Activated CD4-positive, alpha-beta T cell treated with anti-CD3 and anti-CD28 coated beads, Interleukin-2, amount 50 U/mL, for 24 hours (primary cell): ENCODE measurements at places on chromosomes 2 and 18.

DNA sequence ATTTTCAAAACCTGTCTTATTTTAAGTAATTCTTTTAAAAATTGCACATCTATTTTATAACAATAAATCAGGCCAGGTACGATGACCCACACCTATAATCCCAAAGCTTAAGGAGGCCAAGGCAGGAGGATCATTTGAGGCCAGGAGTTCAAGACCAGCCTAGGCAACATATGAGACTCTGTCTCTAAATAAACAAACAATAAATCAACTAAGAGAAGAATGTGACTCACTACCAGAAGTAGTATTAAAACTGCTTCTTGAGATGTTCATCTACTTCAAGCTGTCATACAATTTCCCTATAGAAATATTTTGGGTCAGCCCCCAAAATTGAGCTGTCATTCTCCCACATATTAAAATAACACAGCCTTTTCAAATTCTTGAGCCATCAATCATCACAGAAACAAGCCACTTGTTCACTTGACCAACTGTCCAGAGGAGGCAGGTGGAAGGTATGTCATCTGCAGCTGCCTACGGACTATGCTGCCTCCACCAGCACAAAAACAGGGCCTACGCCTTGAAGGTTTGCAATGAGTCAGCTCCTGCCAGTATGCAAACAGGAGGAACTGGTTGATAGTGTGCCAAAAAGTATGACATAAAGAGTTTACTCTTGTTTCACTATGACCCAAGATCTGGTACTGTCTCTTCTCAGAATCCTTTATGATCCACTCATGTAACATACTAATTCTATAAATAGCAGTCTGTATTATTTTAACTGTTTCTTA is 33.6 kb downstream of the KIDINS220 start:
- DNase-seq: peak; percentile 31

DNA sequence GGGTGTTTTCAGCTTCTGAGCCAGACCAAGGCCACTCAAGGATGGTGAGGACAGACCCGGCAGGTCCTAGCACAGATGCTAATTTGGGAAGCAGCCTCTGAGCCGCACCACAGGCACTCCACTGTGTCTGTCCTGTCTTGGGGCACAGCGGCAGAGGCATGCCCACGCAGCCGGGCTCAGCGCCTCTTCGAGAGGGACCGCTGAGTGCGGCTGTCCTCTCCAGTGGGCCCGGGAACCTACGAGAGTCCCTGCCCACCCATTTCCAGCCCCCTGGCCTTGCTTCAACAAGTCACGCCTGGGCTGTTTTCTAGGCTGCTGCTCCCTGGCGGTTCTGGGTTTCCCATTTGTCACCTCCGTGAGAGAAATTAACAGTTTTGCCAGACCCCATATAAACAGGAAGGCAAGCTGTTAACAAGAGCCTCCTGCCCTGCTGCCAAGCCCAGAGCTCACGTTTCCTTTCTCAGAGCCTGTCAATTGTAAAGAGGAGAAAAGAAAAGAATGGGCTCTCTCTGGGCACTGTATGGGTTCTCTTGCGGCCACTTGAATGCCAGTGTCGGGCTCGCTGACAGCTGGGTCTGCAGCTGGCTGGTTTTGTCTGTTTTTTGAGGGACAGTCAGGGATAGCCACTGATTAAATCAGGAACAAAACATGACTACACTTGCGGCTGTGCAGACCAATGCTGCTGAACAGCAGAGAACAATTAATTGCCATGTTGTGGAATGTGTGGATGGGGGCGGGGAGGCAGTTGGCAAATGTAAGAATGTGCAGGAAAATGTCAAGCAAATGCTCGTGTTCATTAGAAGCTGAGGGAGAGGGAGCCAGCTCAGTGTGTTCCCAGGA is 30.6 kb downstream of the TMEM17 start:
- DNase-seq: no peak

GRCh38 chr2:160006475-160006874 is 55.9 kb downstream of the PLA2R1 start:
- no peak for DNase-seq

DNA sequence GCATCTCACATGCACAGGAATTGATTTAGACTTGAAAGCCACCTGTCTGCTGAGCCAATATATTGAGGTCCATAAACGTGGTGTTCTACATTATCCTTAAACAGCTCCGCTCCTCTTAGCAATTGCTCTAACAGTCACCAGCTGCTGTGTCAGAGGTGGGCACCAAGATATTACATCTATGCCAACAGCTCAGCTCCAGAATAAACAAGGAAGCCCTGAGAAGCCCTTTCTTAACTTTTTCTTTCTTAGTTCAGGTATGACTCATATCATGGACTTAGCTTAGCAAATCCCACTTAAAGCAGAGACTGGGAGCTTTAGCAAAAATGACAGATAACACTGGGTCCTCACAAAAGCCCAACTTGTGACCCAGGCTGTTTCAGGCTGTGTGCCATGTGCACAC is 436.6 kb downstream of the IRS1 start:
- DNase-seq: no peak

DNA sequence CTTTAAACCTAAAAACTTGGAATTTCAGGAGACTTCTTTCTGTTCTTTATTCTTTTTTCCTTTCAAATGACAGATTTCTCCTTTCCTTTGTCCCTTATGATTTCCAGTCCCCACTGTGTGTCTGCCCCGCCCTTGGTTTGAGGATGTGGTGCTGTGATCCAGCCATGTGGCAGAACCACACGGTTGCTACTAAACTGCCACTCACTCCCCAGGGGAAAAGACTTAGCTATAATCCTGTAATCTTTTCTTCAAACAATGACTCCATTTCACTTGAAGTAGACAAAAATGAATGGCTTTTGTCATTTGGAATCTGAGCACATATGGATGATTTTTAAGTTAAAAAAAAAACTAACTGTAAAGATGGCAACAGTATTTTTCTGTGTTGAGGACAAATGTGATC is 76.2 kb upstream of the STAM2 start:
- no peak for DNase-seq

- no peak for DNase-seq
These were observed 21.7 kb downstream of the ZDBF2 start for GRCh38 chr2:206296128-206296527.

- DNase-seq: no peak
These were observed 122.1 kb downstream of the MGAT5 start for GRCh38 chr2:134375935-134376334.

- DNase-seq: no peak
These were observed 6.7 kb upstream of the GPR55 start for GRCh38 chr2:230931556-230932231.

DNA sequence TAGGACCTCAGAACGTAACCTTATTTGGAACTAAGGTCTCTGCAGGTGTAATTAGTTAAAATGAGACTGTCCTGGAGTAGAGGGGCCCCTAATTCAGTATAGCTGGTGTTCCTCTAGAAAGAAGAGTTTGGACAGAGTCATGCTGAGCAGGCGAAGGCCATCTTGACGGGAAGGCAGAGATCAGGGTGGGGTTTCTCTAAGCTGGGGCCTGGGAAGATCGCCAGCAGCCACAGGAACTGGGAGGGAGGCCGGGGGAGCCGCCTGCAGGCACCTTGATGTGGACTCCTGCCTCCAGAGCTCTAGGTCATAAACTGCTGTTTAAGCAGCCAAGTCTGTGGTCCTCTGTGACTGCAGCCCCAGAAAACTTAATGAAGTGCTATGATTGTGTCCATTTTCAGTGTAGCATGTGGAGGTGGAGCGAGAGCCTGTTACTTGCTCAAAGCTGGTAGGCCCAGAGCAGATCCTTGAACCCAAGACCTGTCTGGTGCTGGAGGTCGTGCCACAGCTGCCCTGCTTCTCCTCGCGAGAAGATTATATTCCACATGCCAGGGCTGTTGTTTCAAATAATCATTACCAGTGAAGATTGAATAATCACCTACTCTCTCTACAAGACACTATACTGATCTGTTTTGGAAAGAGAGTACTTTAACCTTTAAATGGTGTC is 105.7 kb downstream of the TPO start:
- DNase-seq: no peak

DNA sequence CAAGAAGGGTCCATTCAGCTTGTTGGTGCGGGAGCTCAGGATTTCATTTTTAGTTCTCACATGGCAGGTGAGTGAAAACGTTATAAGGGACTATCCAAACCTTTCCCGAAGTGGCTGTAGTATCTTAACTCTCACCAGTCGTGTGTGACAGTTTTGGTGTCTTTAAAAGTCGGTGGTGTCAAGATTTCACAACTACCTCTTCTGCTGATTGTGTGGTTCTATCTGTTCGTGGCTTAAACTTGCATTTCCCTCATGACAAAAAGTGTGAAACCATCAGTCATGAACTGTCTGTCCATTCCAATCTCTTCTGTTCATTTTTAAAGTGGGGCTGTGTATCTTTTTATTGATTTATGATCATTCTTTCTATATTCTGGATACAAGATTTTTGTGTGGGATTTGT is 3.8 kb upstream of the AQP12B start:
- DNase-seq: no peak

GRCh38 chr18:51537487-51537886 is 340.0 kb upstream of the MEX3C start:
- no peak for DNase-seq

GRCh38 chr18:79975985-79976680 is 11.7 kb downstream of the HSBP1L1 start:
- no peak for DNase-seq

DNA sequence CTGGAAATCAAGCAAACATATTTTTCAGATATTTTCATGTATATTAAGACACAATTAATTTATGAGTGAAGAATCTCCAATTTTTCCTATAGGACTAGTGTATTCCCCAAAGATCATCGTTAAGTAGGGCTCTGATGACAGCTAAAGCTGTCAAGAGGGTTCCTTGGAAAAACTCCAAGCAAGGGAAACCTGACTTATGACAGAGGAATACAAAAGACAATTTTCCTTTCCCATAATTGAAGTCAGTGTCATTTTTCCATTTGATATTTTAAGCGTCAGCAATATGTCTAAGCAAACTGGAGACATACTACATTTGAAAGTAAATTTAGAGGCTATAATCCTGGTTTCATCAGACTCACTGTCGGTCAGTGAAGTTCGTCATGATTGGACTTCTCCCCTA is 36.1 kb downstream of the RIT2 start:
- no peak for DNase-seq

DNA sequence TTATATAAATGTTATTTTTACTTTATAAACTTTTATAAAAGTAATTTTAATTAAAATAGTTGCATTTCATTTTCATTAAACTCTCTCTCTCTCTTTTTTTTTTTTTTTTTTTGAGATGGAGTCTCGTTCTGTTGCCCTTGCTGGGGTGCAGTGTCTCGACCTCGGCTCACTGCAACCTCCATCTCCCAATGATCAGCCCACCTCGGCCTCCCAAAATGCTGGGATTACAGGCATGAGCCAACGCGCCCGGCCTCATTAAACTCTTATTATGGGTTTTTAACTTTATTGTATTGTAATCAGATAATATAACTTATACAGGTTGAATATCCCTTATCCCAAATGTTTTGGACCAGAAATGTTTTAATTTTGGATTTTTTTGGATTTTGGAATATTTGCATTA is 10.9 kb upstream of the NPPC start:
- no peak for DNase-seq

DNA sequence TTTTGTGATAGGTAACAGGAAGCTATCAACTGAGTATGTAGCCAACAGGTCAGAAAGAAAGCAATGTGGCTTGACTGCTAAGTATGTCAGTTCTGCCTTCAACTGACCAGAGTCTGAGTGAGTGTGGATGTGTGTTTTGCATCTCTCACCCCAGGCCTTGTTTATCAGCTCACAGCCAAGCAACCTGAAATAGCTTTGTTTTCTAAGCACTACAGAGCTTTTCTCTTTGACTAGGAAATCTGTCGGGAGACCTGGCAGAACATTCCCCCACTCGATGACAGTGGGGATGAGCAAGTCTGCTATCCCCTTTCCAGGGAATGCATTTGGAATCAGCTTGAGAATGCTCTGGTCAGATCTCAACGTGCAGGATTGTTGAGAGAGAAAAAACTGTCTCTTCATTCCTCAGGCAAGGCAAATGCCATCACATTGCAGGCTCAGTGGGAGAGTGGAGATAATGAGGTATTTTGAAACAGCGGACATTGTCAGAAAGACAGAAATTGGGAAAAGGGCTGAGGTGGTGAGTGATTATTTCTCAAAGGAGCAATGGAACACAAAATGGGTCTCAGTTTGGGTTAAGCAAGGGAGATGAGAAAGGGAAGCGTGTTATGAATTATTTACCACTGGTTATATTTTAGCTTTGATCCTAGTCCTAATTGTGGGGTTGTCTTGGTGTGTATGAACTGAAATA is 233.8 kb upstream of the PIK3C3 start:
- no peak for DNase-seq

DNA sequence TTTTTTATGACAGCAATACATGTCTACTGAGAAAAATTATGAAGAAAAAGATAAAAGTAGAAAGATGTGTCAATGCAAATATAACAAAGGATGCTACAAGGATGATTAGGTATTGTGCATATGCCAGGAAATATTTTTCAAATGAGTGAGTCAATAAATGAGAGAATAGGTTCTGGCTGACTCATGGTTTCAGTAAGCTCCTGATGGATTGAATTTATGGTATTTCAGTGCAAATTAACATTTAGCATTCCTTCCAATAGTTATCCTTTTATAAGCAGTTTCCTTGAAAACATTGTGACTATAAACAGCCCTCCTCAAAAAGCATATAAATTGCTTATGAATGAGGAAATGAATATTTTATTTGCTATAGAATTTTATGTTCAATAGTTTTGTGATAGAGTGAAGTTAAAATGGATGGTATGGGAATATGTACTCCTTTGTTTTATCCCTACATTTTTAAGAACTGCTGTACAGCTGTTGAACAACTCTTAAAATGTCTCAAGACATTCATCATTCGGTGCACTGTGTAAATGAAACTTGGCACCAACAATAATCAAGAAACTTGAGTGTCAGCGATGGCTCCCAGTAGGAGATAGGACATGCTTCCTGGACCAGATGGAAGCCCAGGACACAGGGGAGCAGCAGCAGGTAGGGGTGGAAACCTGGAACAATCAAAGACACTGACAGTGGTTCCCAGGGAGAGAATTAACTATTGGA is 144.7 kb downstream of the PMAIP1 start:
- DNase-seq: no peak

- no peak for DNase-seq
These were observed 35.5 kb upstream of the ST6GAL2 start for GRCh38 chr2:106921451-106921850.

- DNase-seq: no peak
These were observed 78.4 kb downstream of the MAPK4 start for GRCh38 chr18:50638016-50638883.

- no peak for DNase-seq
These were observed 27.7 kb upstream of the CHMP1B start for GRCh38 chr18:11823545-11823944.

DNA sequence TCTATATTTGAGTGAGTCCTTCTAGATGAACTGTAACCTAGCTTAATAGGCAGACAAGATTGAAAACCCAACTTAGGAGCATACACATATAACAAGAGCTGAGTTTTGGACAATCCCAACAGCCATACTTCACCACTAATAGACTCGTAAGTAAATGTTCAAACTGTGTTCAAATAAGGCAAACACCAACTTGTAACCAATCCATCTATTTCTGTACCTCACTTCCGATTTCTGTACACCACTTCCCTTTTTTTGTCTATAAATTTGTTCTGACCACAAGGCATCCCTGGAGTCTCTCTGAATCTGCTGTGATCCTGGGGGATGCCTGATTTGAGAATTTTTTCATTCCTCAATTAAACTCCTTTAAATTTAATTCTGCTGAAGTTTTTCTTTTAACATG is 1149.1 kb upstream of the NRXN1 start:
- DNase-seq: no peak
